ENCODE measurements at places on chromosomes 13 and 19. TPM values are rescaled to one million over a fixed set of nuclear protein-coding genes. Genes with fewer than 3 reads are reported as not detected.

SLC25A41 gene
- polyA plus RNA-seq = 1.0 TPM

ERICH4 gene
- polyA plus RNA-seq = 6.3 TPM

ANGPTL4 gene
- polyA plus RNA-seq = 3.6 TPM

C19orf85 gene
- polyA plus RNA-seq = not detected

SHD gene
- 2.4 TPM for polyA plus RNA-seq

ZNF709 gene
- 11.0 TPM for polyA plus RNA-seq

AMER2 gene
- polyA plus RNA-seq = 0.35 TPM

CACNG6 gene
- polyA plus RNA-seq = 0.71 TPM

ZNF69 gene
- 32.2 TPM for polyA plus RNA-seq

CEACAM4 gene
- polyA plus RNA-seq = not detected

IRS2 gene
- 10.4 TPM for polyA plus RNA-seq

CNN1 gene
- 3.0 TPM for polyA plus RNA-seq

CASP14 gene
- polyA plus RNA-seq = 0.05 TPM

GZMM gene
- polyA plus RNA-seq = 0.15 TPM

ZNF285 gene
- 12.7 TPM for polyA plus RNA-seq

IGFL3 gene
- polyA plus RNA-seq = not detected

PALM gene
- polyA plus RNA-seq = 73.4 TPM

GRIK5 gene
- polyA plus RNA-seq = 26.3 TPM

IZUMO2 gene
- 0.35 TPM for polyA plus RNA-seq

ZNF526 gene
- polyA plus RNA-seq = 7.9 TPM

IZUMO4 gene
- polyA plus RNA-seq = 6.2 TPM

NAPA gene
- polyA plus RNA-seq = 150 TPM

CPT1C gene
- polyA plus RNA-seq = 11.5 TPM

ZNF497 gene
- polyA plus RNA-seq = 4.2 TPM

ADGRE1 gene
- 0.05 TPM for polyA plus RNA-seq

LENG9 gene
- polyA plus RNA-seq = 1.7 TPM

OLFM2 gene
- polyA plus RNA-seq = 18.9 TPM

SLC7A1 gene
- polyA plus RNA-seq = 16.5 TPM

MAB21L1 gene
- polyA plus RNA-seq = 0.07 TPM

WTIP gene
- polyA plus RNA-seq = 28.0 TPM

SLITRK5 gene
- polyA plus RNA-seq = 2.8 TPM

ZNF98 gene
- 5.8 TPM for polyA plus RNA-seq

SUGP2 gene
- 129 TPM for polyA plus RNA-seq

ZNF43 gene
- polyA plus RNA-seq = 56.2 TPM

C19orf67 gene
- polyA plus RNA-seq = 0.12 TPM

POU2F2 gene
- 0.70 TPM for polyA plus RNA-seq

SRRM5 gene
- polyA plus RNA-seq = 1.1 TPM

KLHL1 gene
- 0.55 TPM for polyA plus RNA-seq

HSD17B14 gene
- 27.4 TPM for polyA plus RNA-seq

SLC25A30 gene
- 33.9 TPM for polyA plus RNA-seq

CLIP3 gene
- polyA plus RNA-seq = 55.9 TPM

All from left kidney (tissue), 8 donors.